ENCODE measurements at places on chromosomes 5 and 9.

GRCh38 chr9:87716141-87716540 lies 9.8 kb upstream of the CTSL start:
- peak; percentile 67 for DNase-seq

DNA sequence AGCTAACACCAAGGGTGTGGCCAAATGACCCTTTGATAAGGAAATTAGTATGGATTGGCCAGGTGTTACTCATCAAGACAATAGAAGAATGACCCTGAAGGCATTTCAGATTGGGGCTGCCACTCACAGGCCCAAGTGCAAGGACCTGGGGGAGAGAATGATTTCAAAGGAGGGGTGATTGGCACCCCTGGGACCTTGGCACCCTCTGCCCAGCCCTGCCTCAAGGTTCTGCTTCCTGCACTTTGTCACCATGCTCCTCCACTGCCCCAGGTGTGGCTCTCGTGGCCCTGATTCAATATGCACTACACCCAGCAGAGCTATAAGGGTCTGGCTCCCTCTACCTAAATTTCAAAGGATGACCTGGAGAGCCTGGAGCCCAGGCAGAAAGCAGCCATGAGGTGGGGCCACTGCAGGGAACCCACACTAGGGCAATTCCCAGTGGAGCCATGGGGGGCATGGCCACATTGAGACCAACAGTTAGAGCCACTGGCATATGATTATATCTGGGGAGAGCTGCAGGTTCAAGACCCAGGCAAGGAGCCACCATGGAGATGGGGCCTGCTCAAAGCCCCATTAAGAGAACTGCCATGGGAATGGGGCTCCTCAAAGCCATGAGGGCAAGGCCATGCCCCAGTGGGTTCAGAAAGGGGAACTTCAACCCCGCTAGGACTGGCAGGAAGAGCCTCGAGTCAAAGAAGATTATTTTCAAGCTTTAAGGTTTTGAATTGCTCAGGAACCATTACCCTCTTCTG lies 93.0 kb downstream of the CEMIP2 start:
- DNase-seq, result no peak

DNA sequence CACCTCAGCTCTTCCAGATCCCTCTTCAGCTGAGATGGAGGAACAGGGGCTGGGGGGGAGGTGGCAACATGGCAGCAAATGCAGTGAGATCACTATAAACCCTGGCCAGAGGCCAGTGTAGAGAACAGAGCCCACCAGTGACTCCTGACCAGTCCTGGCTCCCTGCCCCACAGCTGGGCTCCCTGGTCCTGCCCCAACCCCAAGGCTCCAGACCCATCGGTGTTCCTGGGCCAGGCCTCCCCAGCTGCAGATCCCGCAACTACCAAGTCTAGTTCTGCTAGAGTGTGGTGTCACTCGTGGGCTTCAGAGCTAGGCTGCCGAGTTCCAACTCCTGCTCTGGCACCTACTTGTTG lies 16.8 kb downstream of the AKNA start:
- no peak for DNase-seq

DNA sequence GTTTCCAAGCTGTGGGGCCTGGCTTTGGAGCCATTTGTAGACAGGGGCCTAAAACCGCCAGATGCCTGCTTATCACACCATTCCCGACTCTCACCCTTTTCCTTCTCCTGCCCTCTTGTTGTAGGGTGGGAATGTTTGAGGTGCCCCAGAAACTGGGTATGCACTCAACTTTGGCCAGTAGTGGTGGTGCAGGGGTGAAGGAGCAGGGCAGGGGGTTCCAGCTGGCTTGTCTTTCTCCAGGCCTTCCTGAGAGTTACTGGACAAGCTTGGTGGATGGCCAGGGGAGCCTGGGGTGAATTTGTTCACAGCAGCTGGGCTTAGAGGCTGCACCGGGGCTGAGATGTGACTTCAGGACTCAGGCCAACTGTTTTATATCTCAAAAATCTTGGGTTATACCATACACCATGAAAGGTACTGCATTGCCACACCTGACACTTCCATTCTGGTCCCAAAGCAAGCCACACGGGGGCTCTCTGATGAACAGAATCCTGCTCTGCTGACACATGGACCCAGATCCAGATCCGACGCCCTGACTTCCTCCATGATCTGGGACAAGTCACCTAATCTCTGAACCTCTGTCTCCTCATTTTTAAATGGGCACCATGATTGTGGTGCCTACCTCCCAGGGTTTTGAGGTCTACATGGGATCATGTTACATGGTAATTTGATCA lies 62.1 kb downstream of the DAB2IP start:
- no peak for DNase-seq

DNA sequence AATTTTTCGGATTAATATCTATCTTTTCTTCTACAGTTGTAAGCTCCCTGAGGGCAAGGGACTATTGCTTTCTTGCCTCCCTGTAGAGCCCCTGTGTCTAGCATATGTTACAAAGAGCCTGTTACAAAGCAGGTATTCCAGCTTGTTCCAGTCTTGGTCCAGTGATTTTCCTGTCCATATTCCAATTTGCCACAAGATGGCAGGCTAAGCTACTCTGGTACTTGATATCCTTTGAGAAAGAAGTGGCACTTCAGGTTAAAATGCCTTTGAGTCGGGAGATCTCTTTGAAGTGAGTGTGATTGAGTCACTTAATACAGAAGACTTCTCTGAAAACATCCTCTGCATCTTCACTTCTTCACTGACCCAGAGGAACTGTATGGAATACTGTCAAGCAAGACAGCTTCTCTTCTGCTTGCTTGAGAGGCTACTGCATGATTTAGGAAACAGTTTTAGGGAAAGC lies 24.5 kb downstream of the CAVIN4 start:
- DNase-seq, result peak; percentile 49

GRCh38 chr9:73022353-73022752 lies 69.5 kb upstream of the ALDH1A1 start:
- DNase-seq, result no peak

- peak; percentile 74 for DNase-seq
Measured at GRCh38 chr9:98263482-98264357, 8.3 kb upstream of the TBC1D2 start.

- DNase-seq, result no peak
Measured at GRCh38 chr9:33818847-33819500, 2.0 kb downstream of the UBE2R2 start.

DNA sequence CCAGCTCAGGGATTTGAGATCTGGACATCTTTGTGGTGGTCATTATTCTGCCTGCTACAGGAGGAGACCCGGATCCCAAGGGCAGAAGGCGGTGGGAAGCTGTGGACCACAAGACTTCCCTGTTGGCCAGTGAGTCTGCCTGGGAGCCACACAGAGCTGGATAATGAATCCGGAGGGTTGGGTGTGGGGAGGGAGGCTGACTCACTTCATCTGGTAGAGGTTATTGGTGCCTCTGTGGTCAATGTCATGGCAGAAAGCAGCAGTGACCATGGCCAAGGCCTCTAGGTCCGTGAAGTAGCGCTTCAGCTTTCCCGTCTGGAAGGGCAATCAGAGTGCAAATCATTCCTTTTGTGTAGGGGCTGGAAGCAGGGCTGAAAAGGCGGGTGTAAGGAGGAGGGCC lies 58.5 kb downstream of the PDE6A start:
- DNase-seq, result no peak

DNA sequence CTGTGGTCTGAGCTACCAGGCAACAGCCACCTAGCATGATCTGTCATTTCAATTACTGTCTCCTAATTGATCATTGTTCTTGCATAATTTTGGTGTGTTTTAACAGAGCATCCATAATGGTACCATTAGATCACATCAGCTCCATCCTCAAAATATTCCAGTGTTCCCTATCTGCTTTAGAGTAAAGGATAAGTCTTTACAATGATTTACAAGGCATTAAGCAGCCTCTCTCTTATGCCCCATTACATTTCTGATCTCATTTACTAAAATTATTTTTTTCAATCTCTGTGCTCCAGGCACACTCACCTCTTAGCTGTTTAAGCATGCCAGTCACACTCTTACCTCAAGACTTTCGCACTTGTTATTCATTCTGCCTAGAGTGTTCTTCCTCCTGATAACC lies 389.9 kb upstream of the PTPRD start:
- no peak for DNase-seq

DNA sequence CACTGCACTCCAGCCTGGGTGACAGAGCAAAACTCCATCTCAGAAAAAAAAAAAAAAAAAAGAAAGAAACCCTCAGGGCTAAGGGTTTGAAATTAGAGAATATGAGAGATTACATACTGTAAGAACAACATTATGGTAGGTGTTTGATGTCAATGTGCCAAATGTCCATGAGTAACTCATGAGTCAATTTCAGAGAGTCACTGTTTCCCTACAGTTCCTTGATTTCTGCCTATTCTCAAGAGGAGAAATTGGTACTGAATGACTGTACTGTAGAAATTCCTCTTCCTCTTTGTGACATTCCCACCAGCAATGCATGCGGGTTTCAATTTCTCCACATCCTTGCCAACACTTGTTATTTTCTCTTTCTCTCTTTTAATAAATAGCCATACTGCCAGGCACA lies 35.2 kb downstream of the MARVELD2 start:
- peak; percentile 42 for DNase-seq

Data from A549 (cell line).